ENCODE measurements at places on chromosomes 5 and 9. TPM values are rescaled to one million over a fixed set of nuclear protein-coding genes. Genes with fewer than 3 reads are reported as not detected.

GRCh38 chr5:103758996-103759395 lies 196.4 kb upstream of the NUDT12 start:
- DNase-seq: no peak

- DNase-seq: peak; percentile 48
These were observed 11.9 kb downstream of the LPCAT1 start for GRCh38 chr5:1511651-1512540.

DNA sequence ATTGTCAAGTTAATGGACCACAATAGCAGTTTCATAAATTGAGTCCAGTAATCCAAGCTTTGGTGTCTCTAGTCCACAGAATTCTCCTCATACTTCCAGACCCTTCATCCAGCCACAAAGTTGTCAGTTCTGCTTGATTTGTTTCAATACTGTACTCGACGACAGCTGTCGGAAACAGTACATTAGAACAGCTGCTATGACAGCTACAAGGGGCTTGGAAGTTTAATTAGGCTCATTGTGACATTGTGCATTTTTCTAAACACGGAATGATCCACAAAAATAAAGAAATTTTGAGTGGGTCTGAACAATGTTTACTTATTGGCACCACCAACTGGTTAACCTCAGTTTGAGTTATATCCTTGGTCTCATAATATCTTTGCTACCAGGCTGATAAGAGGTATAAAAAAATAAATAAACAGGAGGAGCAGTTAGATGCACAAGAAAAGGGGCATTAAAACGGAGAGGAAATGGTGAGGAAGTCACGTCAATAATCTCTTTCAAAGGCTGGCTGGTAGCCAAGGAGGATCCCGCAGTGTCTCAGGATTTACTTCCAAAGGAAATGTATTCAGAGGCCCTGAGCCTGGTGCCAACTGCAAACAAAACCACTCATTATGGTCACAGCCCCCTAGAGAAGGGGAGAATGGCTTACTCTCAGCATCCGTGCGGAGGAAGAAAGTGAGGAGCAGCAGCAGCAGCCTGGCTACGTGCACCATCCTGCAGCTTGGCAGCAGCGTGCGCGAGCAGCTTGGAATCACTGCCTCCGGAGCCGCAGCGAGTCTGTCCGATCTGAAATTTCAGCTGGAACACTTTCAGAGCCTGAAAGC lies 933.8 kb upstream of the DMAC1 start:
- DNase-seq: peak; percentile 49

GRCh38 chr9:80836013-80836412 lies 853.3 kb downstream of the TLE1 start:
- DNase-seq: no peak

DNA sequence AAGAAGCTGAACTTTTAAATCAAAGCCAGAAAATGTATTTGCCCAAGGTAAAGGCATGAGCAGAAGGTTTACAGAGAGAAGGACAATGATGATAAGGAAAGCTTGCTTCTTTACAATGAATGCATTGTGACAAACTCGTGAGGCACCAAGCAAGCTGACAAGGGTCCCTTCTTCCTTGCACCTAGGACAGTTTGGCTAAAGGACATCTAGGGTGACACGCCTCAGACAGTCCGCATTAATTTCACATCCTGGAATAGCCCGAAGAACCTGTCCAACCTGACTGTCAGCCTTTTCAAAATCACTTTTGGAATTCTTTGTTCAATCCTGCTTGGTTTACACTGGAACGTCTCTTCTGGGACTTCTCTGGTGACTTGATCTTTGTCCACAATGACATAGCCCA lies 146.4 kb upstream of the MAP3K1 start:
- no peak for DNase-seq

DNA sequence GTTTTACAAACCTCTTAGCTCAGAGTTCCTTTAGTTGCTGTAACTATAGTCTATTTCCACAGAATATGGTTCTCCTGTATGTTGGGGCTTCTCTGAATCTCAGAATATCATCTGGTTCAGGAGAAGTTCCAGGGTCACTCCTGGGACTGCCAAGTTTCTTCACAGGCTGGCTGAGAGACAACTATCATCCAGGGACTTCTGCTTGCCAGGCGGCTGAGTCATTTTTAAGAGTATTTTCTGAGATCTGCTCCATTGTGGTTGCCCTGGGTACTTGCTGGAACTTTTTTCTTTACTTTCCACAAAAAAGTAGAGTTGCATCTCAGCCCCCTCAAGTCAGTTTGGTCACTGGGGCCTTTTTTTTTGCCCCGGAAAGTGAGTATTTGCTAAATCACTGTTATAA lies 566.5 kb downstream of the LRRC70 start:
- no peak for DNase-seq

DNA sequence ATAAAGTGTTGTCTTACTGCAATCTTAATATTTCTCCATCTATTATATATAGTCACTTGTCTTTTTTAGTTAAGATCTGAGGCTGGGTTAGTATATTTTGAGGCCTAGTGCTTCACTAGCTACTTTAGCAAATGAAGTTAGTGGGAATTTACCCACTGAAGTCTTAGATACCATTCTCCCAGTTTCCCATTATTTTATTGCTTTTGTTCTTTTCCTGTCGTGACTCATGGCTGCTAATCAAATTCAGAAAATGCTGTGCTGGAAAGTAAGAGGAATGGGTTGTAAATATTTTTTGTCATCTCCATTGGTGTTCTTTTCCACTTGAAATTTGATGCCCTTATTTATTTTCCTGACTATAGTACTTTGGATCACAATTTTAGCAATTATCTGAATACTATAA lies 14.2 kb downstream of the TCERG1 start:
- DNase-seq: no peak

GRCh38 chr5:55175781-55176175 lies 2.8 kb upstream of the CDC20B start:
- DNase-seq: no peak

DNA sequence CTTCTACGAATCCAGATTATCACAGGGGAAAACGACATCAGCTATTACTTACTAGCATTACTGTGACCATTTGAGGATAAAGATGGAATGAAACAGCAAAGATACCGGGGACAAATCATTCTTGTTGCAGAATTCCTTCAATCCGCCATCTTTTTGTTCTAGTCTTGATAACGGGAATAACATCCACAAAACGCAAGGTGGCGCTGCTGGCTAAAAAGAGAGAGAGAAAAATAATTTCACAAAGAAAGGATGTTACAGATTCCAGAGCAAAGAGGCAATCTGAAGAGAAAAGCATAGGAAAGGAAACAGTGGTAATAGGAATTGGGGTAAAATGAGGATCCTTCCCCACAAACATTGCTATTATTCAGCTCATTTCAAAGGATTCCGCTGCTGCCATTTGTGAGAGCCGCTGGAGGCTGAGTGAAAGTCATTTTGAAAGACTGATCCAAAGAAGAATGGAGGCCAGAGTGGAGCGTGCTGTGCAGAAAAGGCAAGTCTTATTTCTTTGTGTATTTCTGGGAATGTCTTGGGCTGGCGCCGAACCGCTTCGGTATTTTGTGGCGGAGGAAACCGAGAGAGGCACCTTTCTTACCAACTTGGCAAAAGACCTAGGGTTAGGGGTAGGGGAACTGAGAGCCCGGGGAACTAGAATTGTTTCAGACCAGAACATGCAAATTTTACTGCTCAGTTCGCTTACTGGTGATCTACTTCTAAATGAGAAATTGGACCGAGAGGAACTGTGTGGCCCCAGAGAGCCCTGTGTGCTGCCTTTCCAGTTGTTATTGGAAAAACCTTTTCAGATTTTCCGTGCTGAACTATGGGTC lies at the start of gene PCDHB7:
Gene PCDHB7 (plus strand): TSS at position 264 of the 824 bp plus-strand sequence. CDS start 192 bp downstream, at position 456.
- DNase-seq: no peak

- DNase-seq: no peak
These were observed 55.2 kb upstream of the FYB1 start for GRCh38 chr5:39274398-39275085.

- no peak for DNase-seq
These were observed 69.3 kb downstream of the KCNIP1 start for GRCh38 chr5:170573114-170573513.

DNA sequence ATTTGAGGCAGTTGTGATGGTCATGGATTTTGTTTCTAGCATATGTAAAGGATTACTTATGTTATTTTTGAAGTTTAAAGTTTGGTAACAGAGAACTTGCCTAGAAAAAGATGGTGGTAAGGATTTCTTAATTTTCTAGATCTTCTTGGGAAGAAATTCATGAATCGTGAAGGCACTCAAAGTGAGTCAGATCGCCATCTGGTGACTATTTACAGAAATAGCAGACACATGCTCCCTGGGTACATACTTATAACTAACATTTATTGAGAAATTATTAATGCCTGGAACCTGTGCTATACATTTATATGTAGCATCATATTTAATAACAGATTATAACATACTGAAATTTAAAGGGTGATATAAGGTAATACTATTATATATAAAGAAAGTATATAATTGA lies 299.7 kb downstream of the IZUMO3 start:
- DNase-seq: no peak

DNA sequence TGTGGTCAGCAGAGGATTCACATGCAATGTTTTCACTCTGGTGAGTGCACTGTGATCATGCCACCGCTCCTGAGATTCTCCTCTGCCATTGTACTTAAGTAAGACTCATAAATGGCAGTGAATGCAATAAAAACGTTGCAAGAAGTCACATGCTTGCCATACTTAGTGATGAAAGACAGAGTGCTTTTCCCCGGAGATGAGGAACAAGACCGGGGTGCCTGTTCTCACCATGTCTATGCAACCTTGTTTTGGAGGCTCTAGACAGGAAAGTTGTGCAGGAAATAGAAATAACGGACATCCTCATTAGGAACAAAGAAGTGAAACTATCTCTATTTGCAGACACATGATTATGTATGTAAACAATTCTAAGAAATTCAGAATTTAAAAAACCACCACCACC lies 84.7 kb upstream of the IRX2 start:
- DNase-seq: no peak

The BHMT gene
- 0.72 TPM for total RNA-seq

The SLC36A3 gene
- not detected for total RNA-seq

The TLR4 gene
- total RNA-seq: 0.07 TPM

The PITX1 gene
- total RNA-seq: not detected

The CDO1 gene
- total RNA-seq: 12.2 TPM

The TMC1 gene
- 2.5 TPM for total RNA-seq

The LRRTM2 gene
- not detected for total RNA-seq

The SLC4A9 gene
- total RNA-seq: not detected

The EMB gene
- total RNA-seq: 38.1 TPM

The FOXD4L3 gene
- not detected for total RNA-seq

All from H9 (cell line).